ENCODE measurements at places on chromosomes 4 and X.

- no peak for DNase-seq
Measured at GRCh38 chr4:68250151-68250930, 4.8 kb upstream of the TMPRSS11B start.

- no peak for DNase-seq
Measured at GRCh38 chr4:150784305-150784704, 202.4 kb downstream of the MAB21L2 start.

DNA sequence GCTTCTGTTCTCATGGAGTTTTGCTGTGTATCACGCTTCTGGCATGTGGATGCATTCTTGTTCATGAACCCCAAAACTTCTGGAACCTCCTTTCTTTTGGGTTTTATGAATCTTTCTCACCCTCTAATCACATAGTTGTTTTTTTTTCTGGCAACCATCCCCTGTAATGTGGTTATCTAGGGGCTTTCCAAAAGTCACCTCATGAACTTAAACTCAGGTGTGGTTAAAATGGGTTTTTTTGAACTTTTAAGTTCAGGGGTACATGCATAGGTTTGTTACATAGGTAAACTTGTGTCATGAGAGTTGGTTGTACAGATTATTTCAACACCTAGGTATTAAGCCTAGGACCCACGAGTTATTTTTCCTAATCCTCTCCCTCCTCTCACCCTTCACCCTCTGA is 1099.4 kb upstream of the SLIT2 start:
- DNase-seq: no peak

GRCh38 chr4:743463-744211 is 38.0 kb downstream of the PCGF3 start:
- DNase-seq: no peak

- no peak for DNase-seq
Measured at GRCh38 chr4:184553891-184554290, 79.5 kb upstream of the IRF2 start.

- no peak for DNase-seq
Measured at GRCh38 chr4:79288185-79288584, 37.7 kb downstream of the NAA11 start.

DNA sequence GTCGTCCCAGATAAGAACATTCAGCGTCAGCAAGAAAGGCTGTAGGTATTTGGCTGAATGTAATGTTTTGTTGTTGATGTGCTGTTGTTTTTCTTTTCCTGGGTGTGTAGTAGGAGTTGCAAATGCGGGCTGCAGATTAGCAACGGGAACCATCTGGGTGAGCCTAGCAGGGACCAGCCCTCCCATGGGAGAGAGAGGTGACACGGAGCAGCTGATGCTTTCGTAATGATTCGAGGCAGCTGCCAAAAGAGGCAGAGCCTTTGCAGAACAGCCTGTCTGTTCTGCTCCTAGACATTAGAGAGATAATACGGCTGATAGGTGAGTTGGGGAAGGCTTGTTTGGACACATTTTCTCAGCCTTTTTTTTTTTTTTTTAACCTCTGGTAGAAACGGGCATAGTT is 25.3 kb downstream of the ARSF start:
- no peak for DNase-seq

- no peak for DNase-seq
Measured at GRCh38 chr4:143232277-143232676, 47.6 kb downstream of the USP38 start.

- DNase-seq: peak; percentile 31
Measured at GRCh38 chr4:122584519-122584918, 36.3 kb downstream of the IL21 start.

GRCh38 chr4:149441338-149441737 is 374.3 kb downstream of the IQCM start:
- peak; percentile 12 for DNase-seq

DNA sequence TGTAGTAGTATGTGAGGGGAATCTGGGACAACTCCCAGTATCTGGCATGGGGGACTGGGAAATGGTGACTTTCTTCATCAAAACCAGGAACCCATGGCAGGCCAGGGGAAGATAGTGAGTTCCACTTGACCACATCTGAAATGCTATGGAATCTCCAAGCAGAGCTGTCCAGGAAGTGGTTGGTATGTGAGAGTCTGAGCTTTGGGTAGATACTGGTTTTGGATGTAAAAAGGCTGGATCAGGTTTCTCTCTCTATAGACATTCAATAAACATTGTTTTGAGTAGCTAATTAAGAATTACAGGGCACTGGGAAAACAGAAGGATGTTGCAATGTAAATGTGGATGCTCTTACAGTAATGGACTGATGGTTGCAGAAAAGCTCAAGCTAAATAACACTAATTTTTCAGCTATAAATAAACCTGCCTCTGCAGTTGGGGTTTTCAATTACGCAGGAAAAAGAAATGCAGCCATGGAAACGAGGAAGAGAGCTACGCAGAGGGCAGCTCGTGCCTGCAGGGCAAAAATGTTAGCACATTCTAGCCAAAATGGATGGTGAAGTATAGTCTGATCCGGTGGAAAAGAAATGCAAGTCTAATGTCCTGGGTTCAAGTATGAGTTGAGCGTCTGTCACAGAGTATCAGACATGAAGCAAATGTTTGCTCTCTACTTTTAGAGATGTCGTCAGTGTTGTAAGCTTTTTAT is 13.4 kb upstream of the CHRNA9 start:
- no peak for DNase-seq

- no peak for DNase-seq
Measured at GRCh38 chr4:123278755-123279154, 117.8 kb upstream of the SPRY1 start.

GRCh38 chr4:100797791-100798190 is 280.0 kb upstream of the EMCN start:
- DNase-seq: no peak

- no peak for DNase-seq
Measured at GRCh38 chr4:65805936-65806335, 135.6 kb upstream of the EPHA5 start.

DNA sequence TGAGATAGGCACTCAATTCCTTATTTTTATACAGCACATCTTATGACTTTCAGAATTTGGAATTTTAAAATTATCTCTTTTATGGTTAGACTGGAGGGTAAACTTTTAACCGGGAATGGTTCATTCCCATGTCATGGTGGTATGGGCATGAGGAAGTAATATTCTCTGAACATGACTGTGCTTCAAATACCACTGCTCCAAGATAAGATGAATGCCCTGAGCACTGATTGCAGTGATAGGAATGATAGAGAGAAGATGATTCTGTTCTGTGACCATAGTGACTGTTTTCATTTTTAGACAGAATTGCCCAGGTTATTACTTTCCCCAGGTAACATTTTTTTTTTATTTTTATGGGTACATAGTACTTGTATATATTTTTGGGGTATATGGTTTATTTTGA is 187.4 kb downstream of the ATOH1 start:
- DNase-seq: no peak

GRCh38 chrX:129831091-129831885 is 12.4 kb downstream of the ZDHHC9 start:
- DNase-seq: no peak

GRCh38 chr4:22648996-22649395 is 43.7 kb upstream of the GBA3 start:
- no peak for DNase-seq

GRCh38 chr4:169167957-169168858 is 102.5 kb downstream of the SH3RF1 start:
- DNase-seq: no peak

DNA sequence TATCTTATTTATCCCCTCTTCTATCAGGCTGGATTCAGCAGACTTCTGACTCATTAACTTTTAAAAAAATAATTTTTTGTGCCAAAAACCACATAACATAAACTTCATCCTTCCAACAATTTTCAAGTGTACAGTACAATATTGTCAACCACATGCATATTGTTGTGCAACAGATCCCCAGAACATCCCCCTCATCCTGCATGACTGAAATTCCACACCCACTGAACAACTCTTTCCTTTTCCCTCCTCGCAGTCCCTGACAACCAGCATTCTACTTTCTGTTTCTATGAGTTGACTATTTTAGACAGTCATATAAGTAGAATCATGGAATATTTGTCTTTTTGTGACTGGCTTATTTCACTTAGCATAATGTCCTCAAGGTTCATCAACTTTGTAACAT is 2.2 kb upstream of the MID2 start:
- no peak for DNase-seq

DNA sequence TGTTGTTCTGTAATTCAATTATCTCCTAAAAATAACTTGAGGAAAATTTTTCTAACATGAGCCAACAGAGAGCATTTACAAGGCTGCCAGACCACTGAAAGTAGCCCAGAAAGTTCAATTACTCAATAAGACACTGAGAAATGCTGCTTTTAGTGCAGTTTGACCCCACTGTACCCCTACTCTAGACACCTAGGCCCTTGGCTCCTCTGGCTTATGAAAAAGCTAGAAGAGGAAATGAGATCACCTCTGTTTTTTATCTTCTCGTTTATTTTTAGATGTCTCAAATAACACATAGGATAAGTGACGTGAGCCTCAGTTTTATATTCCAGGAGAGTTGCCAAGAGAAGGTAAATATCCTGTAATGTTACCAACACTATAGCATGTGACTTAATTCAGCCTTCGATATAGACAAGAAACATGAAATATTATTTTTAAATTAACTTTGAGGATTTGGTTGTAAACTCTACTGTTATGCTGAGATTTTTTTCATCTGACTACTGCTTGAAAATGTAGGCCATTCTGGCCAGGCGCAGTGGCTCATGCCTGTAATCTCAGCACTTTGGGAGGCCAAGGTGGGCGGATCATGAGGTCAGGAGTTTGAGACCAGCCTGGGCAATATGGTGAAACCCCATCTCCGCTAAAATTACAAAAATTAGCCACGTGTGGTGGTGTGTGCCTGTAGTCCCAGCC is 24.4 kb downstream of the TNIP3 start:
- DNase-seq: no peak

GRCh38 chrX:924017-924416 is 288.4 kb downstream of the CRLF2 start:
- DNase-seq: no peak

- DNase-seq: no peak
Measured at GRCh38 chr4:186561748-186562147, 6.4 kb upstream of the MTNR1A start.

- DNase-seq: no peak
Measured at GRCh38 chrX:50099331-50099730, 101.5 kb downstream of the AKAP4 start.

DNA sequence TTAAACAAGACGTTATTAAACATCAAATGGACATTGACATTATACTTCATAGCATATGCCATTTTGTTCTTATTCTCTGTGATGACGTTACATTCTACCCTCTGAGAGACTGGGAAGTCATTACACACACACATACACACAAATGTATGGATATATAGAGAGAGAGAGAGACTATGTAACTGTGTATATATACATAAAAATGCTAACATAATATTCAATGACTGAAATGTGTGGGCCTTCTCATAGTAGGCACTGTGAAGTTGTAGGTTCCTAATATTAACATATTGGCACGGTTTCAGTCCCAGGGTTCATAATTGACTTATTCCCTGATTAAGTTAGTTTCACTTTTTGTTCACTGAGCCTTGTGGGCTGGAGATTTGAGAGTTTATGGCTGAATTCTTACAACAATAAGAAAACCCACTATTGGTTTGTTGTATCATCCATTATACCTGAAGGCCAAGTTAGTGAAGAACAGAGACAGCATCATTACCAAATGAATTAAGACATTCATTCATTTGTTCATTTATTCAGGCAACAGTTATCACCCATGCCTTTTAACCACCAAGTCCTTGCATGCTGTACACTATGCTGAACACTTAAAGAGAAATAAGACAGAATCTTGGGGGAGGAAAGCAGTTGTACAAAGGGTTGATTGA is 68.5 kb downstream of the GAB1 start:
- no peak for DNase-seq

DNA sequence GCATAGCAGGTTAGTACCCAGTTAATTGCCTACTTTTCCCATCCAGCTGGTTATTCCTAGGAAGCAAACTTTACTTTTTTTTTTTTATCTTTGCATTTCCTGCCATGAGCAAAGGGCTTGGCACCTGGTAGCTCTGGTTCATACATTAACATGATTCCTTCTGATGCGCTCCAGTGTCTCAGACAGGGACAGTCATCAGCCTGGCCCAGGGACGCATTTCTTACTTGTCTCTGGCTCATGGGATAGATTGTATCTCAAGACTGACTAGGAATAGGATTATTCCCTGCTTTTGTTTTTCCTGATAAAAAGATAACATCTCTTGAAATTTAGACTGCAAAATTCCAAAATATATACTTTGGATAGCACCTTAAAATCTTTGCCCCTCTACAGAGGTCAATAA is 571.5 kb upstream of the TENM3 start:
- no peak for DNase-seq

DNA sequence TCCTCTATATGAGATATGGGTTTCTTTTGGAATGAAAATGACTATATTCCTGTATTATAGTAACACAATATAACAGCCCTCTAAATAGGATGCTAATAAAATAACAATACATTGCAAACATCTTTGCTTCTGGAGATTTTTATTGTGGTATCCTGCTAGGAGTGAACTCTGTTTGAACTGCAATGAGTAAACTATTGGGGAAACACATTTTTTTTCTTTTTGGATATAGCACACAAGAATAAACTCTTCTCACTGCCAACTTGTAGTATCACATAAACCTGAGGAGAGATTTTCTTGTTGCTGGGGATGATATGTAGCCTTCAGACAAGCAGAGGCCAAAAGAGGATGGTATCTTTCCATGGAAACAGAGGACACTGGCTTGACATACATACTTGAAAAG is 238.2 kb downstream of the C4orf33 start:
- DNase-seq: no peak

GRCh38 chr4:107718351-107718965 is 1.6 kb downstream of the PAPSS1 start:
- DNase-seq: no peak

GRCh38 chr4:140078366-140078765 is 75.6 kb downstream of the MAML3 start:
- DNase-seq: no peak

DNA sequence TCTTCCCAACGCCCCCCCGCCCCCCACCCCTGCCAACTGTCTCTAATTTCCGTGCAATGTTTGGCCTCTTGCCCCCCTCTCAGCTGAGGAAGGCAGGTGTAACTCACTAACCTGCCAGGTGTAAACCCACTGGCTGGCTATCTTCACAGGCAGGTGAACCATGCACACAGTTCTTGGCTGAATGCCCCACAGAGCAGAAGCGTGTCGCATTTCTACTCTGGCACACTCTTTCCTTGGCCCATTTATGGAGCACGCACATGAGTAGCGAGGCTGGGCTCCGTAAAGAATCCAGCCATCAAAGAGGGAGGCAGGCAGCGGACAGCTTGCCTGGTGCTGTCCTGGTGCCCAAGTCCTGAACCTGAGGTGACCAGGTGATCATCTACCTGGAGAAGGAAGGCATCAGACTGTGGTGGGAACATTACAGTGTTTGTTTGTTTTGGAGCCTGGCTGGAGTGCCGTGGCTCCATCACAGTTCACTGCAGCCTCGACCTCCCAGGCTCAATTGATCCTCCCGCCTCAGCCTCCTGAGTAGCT is 39.2 kb upstream of the CRMP1 start:
- DNase-seq: no peak

GRCh38 chrX:112457788-112458187 is 221.9 kb downstream of the LHFPL1 start:
- DNase-seq: no peak

- no peak for DNase-seq
Measured at GRCh38 chr4:41024556-41025491, 189.5 kb downstream of the APBB2 start.
